ENCODE measurements at places on chromosomes 6 and 20.
A peak's percentile ranks its signal among the peaks of the same experiment; 100 is the strongest.

- no peak for DNase-seq
Observed at GRCh38 chr6:28003059-28003458, 46.0 kb downstream of the OR2B6 start.

GRCh38 chr6:18053078-18053477, 65.6 kb upstream of the KIF13A start:
- DNase-seq, result no peak

- no peak for DNase-seq
Observed at GRCh38 chr6:39841923-39842322, 49.7 kb downstream of the DAAM2 start.

- DNase-seq, result peak; percentile 32
Observed at GRCh38 chr6:20409427-20409971, 7.8 kb downstream of the E2F3 start.

DNA sequence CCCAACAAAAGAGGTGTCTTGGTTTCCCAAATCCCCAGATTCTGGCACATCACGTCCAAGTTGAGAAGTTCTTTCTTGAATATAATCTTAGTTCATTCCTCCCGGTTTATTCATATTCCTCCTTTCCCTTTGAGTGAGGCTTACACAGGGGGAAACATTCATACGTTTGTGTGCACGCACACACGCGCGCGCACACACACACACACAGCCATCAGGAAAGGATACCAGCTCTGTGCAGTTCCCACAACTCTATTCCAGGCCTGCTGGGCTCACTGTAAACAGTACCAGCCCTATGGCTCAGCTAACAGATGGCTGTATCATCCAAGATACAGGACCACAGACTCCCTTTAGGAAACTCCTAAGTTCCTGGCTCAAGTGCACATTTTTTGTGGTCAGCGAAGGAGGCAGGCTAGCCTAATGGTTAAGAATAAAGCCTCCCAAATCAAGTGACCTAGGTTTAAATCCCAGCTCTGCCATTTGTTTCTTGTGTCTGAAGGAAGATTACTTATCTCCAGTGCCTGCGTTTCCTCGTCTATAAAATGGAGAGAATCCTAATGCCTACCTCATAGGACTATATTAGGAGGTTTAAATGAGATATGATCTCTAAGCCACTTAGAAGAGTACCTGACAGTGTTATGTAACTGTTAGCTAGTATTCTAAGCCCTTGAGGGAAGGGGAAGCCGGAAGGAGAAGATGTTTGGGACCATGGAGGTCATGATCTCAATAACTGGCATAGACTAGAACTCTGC, 3.7 kb upstream of the TAF8 start:
- DNase-seq, result no peak

DNA sequence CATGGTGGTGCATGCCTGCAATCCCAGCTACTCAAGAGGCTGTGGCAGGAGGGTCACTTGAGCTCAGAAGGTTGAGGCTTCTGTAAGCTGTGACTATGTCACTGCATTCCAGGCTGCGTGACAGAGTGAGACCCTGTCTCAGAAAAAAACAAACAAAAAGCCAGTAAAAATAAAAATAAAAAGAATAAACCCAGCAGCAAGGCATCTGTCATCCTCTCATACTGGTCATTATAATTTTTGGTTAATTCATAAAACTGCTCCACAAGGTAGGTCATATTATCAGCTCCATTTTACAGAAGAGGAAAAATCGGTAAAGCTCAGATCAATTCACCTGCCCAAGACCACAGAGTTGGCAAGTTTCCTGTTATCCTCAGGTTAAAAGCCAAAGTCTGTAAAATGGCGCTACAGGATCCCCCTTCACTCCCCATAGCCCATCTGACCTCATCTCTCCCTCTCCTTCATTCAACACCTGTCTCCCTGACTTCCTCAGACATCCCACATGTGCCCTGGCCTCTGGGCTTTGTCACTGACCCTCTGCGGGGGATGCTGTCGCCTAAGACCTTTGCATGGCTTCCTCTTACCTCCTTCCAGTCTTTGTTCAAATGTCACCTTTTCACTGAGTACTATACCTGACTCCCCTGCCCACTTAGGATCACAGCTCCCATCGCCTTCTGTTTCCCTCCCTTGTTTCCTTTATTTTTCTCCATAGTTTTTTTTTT, 213.2 kb upstream of the ZNF217 start:
- no peak for DNase-seq

GRCh38 chr6:143098054-143098671, 37.5 kb downstream of the AIG1 start:
- DNase-seq, result no peak

GRCh38 chr6:170274713-170275560, 15.9 kb downstream of the DLL1 start:
- no peak for DNase-seq

DNA sequence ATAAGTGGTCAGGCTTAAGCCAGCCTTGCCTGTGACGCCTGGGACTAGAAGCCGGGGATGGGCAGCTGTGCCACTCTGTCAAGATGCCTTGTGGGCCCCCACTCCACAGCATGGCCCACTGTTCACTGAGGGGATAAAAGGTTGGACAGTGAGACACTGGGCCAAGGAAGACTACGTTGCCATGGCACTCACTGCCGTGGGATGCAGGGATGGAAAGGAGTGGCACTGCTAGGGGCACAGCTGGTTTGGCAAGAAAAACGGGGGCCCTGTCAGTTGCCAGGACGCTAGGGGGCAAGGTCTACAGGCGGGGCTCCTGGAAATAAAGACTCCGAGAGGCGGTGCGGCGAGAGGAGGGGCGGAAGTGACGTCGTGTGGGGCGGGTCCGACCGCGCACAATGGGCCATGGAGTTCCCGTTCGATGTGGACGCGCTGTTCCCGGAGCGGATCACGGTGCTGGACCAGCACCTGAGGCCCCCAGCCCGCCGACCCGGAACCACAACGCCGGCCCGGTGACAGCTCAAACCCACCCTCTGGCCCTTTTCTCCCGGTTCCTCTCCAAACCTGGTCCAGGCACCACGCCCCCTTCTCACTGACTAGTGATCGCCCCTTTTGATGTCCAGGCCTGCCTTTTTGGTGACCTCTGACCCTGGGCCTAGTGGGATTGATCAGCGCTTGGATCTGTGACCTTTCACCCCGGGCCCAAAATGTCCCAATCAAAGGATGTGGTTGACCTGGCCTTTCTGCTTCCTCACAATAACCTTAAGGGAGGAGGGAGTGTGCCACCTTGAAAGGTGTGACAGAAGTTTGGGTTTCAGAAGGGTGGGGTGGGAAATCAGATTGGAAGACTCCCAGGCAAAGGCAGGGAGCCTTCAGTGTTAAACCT, at the start of gene ATAT1:
Gene ATAT1 (plus strand): TSS at position 391 of the 883 bp plus-strand sequence.
- peak; percentile 88 for DNase-seq

DNA sequence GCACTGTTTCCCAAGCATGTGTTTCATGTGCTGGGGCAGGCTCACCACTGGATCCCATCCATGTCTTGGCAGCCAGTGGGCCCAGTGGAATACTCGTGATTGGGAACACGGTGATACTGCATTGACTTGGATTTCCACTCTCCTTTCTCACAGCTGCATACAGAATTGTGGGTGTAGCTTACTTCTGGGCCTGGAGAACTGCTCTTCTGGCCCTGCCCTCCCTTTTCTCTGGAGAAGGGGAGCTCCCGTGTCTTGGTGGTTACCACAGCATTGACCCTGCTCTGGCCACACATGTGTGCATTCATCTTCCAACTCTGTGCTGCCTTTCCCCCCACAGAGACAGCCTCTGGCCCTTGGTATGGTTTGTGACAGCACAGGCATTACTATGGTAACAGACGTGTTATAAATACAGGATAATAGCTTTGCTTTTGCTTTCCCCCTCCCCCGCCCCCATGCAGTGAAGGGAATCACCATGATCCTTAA, 21.6 kb downstream of the SOBP start:
- DNase-seq, result no peak

GRCh38 chr20:434661-435419, 26.7 kb downstream of the RBCK1 start:
- DNase-seq, result no peak

- DNase-seq, result no peak
Observed at GRCh38 chr20:16647875-16648597, 74.8 kb upstream of the KIF16B start.

DNA sequence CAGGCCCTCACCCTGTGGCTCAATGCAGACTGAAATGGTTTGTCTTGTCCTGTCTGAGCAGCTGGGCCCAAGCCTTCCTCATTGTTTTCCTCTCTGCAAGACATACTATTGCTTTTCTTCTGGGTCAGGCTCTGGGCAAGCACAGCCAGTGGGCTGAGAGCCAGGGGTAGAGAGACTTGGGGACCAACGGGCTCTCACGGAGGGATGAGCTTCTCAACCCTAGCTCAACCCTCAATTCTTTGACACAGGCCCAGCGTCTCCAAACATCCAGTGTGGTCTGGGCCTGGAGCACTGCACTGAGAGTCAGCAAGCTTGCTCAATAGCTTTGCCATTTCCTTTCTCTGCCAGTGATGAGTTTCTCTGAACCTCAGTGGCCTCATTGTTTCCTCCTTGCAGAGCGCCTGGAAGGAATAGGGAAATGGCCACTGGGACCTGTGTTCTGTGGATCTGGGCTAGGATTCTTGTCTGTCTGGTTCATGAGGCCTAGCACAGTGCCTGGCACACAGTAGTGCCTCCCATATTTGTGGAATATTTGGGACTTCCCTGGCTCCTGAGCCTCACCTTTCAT, 9.3 kb downstream of the ANGPT4 start:
- no peak for DNase-seq

- no peak for DNase-seq
Observed at GRCh38 chr6:132811276-132811675, 3.1 kb upstream of the RPS12 start.

DNA sequence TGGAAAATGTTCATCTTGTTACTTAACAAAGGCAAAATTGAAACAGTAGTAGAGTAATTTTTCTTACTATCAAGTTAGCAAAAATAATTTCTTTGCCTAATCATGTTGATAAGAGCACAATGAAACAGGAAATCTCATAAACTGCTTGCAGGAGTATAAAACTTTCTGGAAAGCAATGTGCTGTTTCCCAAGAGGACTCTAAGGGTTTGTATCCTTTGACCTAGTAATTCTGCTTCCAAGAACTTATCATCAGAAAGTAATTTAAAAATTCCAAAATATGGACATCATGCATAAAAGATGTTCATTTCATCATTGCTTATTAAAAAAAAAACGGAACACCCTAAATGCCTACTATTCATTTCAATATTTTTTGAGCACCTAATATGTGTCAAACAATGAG, 46.1 kb upstream of the TNFAIP3 start:
- DNase-seq, result no peak

GRCh38 chr20:16432466-16433292, 140.6 kb downstream of the KIF16B start:
- DNase-seq, result no peak

DNA sequence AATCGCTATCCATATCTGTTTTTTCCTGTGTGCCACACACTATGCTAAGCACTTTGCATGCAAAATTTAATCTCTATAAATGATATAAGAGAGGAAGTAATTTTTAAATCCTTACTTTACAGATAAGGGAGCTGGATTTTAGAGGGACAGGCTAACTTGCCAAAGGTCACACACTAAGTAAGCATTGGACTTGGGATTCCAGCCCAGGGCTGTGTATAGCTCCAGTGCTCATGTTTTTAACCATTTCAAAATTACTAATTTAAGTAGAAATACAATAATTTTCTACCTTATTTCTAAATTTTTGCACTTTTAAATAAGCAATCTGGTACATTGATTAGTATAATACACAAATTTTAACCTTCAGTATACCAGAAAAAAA, 144.6 kb downstream of the UST start:
- DNase-seq, result no peak

DNA sequence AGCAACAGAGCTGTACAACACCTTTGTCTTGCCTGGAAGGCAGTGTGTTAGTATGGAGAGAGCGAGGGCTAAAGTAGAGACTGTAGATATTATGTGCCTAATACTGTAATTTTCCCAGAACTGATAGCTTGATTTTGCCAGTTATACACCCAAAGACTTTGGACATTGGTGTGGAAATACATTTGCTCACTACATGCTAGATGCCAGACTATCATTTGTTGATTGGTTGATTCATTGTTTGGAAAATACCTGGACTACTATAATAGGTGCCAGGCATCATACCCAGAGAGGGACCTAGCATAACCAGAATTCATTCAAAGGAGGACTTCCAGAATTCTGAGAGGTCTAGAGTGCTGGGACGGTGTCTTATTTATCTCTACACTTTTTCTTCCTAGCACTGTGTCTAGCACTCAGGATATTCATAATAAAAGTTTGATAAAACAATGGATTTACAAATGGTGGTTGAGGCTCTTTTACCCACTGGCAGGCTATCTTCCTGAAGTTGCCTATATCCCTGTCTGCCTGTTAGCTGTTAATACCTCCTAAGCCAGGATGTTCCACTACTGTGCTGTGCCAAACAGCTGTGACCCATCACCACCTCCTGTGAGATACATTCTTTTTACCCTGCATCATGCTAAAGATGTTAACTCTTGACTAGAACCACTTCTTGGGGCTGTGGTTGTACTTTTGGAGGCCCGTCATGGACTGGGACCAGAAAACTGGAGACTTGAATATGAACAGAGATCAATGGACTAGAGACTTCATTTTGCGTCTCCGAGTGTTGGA, 72.2 kb upstream of the FUCA2 start:
- DNase-seq, result no peak

DNA sequence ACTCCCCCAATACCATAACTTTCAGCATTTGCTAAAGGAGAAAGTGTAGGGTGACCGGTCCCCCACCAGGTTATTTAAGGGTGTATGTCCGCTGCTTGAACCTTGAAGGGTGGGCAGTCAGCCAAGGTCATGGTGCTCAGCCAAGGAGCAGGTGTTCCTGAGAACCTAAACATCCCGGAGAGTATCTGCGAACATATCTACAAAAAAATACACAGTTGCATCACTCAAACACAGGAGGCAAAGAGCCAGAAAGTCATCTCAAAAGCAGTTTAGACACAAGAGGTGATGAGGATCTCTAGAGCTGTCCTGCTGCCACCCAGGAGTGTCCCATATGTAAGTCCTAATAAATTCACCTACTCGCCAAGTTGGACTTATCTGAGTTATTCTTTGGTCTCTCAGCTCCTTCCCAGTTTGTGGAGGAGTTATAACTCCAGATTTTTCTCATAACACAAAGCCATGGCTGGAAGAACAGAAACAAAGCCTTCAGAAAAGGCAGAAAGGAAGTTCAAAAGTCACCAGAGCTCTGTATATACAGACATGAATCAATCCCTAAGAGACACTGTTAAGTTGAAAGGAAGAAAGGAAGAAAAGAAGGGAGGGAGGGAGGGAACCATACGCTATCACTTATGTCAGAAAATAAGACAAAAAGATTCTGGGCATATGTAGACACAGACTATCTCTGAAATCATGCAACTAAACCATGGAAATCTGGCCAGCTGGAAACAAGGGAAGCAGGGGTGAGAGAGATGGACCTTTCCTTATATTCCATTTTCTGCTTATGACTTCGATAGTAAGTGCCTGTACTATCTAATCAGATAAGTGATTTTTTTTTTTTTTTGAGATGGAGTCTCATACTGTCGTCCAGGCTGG, 11.3 kb downstream of the MBOAT1 start:
- no peak for DNase-seq

- DNase-seq, result peak; percentile 29
Observed at GRCh38 chr6:56570413-56571359, 72.0 kb downstream of the DST start.

- DNase-seq, result no peak
Observed at GRCh38 chr6:57294862-57295445, 22.5 kb upstream of the PRIM2 start.

GRCh38 chr6:108494434-108494833, 66.3 kb upstream of the FOXO3 start:
- no peak for DNase-seq

Data from activated CD4-positive, alpha-beta T cell treated with anti-CD3 and anti-CD28 coated beads, Interleukin-2, Interleukin-4, amounts not matched to agents 100 ng/mL and 50 ng/mL, durations not matched to agents 16 hours and 8 hours (primary cell).